IPS-NIHi11 (cell line): ENCODE measurements at places on chromosomes 3 and 15.

- no peak for DNase-seq
Observed at GRCh38 chr3:110099711-110100110, 762.4 kb upstream of the DPPA4 start.

DNA sequence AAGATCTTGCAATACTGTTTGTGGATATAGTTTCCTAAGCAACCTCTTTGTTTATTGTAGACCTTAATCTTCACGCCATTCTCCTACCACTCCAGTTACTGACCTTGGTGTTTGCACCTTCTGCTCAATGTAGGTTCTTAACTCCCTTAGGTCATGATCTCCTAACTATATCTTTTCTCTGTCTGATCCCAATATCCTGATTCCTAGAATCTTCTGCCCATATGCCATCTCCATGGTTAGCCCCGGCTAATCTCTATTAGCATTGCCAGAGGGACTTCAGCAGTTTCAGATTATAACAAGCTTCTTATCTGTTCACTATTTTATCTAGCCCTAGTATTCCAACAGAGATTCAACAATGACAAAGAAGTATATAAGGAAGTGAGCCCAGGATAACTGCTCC, 64.9 kb downstream of the IMPG2 start:
- no peak for DNase-seq

DNA sequence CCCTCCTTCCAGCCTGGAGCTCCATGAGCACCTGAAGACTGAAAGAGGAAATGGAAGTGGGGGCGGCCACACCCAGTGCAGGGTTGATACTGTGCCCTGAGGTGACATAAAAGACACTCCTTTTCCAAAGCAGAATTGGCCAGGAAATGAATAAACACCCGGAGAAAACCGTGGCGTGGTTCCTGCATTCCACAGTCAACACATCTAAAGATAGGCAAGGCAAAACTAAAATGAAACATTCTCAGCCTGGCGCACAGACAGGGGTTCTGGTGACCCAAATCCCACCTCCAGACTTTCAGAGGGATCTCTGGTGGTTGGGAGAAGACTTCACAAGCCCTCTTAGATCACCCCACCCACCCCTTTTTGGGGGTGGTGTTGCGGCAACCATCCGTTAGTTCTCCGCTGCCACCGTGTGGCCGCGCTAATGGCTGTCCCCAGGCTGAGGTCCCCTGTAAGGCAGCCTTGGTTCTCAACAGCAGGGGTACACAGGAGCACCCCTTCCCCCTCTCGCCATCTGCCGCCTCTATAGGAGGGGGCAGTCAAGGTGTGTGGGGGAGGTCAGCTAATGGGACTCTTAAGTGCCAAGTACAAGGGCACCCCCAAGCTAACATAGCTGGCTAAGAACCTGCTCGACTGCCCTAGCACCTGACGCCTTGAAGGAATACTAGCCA, 2.5 kb upstream of the MST1R start:
- peak; percentile 80 for DNase-seq

- no peak for DNase-seq
Observed at GRCh38 chr3:124107104-124107890, 115.4 kb upstream of the ROPN1 start.
